Stimulated activated CD8-positive, alpha-beta memory T cell treated with anti-CD3 and anti-CD28 coated beads, Interleukin-15, amount 100 ng/mL, for 4 hours (primary cell): ENCODE measurements at places on chromosomes 13 and 19.
A peak's percentile ranks its signal among the peaks of the same experiment; 100 is the strongest.

- DNase-seq = no peak
These were observed 495.9 kb downstream of the GPC5 start for GRCh38 chr13:91894316-91894715.

GRCh38 chr19:15038294-15038693 lies 11.0 kb upstream of the CASP14 start:
- DNase-seq = no peak

- no peak for DNase-seq
These were observed 27.4 kb upstream of the F7 start for GRCh38 chr13:113077953-113078901.

- DNase-seq = no peak
These were observed 26.3 kb downstream of the BCAT2 start for GRCh38 chr19:48784527-48784926.

DNA sequence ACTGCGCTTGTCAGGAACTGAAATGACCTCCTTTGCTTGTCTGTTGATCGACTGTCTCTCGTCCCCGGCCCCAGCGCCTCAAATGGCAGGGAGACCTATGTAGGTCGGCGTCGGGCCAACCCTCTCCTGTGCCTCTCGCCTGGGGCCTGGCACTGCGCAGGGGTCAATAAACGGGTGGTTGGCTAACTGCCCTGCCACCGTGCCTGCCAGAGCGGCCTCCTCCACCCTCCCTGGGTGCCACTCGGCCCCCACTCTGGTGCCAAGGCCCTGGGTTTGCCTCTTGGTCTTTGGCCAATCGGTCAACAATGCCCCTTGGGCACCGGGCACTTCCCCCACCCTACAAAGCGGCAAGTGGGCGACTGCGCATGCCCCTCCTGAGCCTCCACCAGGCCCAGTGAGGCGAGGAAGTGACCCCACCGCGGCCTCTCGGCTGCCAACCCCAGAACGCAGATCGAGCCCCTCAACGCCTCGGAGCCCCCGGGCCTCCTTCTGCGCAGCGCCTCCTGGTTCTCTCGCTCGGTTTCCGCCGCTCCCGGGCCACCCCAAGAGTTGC lies 1.1 kb downstream of the KEAP1 start:
- no peak for DNase-seq

DNA sequence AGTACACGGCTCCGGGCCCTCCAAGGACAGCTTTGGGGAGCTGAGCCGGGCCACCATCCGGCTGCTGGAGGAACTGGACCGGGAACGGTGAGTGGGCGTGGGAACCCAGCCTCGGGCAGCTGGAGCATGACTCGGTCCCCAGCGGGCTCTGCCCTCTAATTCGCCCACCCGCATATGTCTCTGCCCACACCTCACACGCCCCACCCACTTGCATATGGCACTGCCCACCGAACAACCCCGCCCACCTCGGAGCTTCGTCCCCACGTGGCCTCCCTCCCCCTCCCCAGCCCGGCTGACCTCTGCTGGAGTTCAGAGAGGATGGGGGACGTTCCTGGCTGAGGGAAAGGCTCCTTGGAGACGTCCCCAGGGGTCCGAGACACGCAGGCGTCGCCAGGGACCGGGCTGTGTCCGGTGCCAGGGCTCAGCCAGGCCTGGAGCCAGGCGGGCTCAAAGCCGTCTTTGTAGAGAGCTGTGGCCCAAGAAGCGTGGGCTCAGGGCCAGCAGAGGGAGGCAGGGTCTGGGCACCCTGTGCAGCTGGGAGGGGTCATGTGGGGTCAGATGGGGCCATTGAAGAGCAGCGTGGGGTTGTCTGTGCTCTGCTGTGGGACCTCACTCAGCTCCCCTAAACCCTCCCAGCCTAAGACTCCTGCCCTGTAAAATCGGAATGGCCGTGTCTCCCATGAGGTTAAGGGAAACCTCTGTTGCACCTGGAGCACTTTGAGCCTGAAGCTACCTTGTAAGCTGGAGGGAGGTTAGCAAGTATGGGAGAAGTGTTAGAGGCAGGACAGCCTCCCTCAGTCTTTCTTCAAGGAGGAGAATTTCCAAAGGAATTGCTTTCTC lies 3.8 kb downstream of the APC2 start:
- no peak for DNase-seq

DNA sequence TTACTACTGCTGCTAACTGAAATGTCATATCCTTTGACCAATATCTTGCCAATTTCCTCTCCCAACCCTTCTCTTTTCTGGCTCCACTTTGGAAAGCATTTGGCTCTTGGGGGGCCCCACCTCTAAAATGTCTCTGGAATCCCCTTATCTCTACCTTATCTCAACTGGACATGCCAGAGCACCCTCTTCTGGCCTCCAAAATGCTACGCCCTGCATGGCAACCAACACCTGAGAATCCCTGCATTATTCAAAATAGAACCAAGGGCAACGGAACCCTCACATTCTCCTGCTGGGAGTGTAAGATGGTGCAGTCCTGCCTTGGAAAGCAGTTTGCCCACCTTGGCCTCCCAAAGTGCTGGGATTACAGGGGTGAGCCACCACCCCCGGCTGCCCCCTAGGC lies 35.3 kb downstream of the CERS4 start:
- no peak for DNase-seq

GRCh38 chr13:50712881-50713280 lies 130.6 kb downstream of the DLEU7 start:
- no peak for DNase-seq

- DNase-seq = no peak
These were observed 260.8 kb downstream of the DNAJC15 start for GRCh38 chr13:43284162-43284561.

GRCh38 chr13:21719463-21719862 lies 48.6 kb downstream of the FGF9 start:
- no peak for DNase-seq

GRCh38 chr19:58558623-58559274 lies 338 bp upstream of the UBE2M start:
- peak; percentile 99 for DNase-seq

- no peak for DNase-seq
These were observed 4.0 kb downstream of the MCF2L start for GRCh38 chr13:112972867-112973576.

DNA sequence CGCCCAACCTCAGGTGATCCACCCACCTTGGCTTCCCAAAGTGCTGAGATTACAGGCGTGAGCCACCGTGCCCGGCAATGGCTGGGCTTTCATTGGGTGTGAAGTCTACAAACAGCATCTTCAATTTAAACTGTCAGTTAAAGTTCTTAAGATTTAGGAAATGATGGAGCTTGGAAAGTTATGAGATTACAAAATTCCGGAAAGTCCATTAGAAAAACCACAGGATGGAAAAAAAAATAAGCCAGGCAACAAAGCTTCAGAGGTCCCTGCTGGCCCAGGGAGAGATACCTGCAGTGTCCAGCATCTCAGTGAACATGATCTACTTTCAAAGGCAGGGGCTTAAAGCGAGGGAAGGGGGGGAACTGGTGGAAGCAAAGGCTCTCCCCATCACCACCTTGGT lies 4.6 kb upstream of the ZNF587B start:
- DNase-seq = no peak

- DNase-seq = no peak
These were observed 106.4 kb downstream of the FGF14 start for GRCh38 chr13:102295316-102296048.

DNA sequence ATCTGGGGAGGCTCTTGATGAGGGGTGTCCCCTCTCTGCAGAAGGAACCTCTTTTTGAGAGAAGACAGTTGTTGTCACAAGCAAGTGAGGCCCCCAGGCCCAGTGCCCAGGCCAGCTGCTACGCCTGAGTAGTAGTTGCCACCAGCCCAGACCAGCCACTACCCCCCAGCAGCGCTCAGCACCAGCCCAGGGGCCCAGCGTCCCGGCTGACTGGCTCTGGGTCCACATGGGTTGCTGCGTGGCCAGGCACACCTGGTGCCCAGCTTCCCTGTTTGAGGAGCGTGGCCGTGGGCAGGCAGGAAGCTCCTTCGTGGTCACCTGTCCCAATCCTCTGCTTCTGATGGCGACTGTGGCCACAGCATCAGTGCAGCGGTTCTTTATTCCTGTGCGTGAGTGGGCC lies 84.7 kb downstream of the KDM4B start:
- no peak for DNase-seq

DNA sequence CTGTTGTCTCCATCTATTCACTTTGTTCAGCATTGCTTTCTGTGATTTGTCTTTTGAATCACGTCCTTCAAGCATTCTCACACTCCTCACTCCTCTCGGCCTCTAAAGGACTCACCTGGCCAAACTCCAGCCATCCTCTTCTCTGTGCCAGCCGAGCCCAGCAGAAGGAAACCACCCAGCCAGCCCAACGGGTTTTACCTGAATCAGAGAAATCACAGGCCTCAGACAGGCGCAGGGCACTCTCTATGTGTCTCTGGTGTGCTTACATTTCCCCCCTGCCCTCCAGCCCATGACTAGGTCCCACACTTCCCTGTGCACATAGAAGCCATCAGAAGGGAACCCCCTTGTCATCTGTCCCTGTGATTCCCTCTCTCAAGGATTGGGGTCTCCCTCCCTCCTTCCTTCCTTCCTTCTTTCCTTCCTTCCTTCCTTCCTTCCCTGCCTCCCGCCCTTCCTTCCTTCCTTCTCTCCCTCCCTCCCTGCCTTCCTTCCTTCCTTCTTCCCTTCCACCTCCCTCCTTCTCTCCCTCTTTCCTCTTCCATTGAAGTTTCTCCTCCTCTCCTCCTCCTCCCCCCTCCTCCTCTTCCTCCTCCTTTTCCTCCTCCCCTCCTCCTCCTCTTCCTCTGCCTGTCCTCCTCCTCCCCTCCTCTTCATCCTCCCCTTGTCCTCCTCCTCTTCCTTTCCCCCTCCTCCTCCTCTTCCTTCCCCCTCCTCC lies 8.8 kb upstream of the ZNF541 start:
- no peak for DNase-seq

GRCh38 chr19:49875857-49876421 lies 1.2 kb downstream of the AKT1S1 start:
- DNase-seq = peak; percentile 44

DNA sequence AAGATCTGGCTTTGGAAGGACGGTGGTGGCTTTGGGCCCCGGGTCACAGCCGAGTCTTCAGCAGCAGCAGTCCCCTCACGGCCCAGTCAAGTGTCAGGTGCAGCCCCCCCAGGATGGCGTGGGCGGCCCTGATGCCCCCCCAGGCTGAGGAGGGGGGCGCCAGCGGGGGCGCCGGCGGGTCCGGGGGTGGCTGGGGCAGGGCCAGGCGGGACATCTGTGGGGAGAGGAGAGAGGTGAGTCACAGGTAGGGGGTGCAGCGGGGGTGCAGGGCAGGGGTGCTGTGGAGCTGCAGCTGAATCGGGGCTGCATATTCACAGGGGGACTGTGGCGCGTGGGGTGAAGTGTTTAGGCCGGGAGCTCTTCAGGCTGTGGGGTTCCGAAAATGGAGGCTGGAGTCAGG lies 2.9 kb upstream of the GARIN5B start:
- DNase-seq = no peak

DNA sequence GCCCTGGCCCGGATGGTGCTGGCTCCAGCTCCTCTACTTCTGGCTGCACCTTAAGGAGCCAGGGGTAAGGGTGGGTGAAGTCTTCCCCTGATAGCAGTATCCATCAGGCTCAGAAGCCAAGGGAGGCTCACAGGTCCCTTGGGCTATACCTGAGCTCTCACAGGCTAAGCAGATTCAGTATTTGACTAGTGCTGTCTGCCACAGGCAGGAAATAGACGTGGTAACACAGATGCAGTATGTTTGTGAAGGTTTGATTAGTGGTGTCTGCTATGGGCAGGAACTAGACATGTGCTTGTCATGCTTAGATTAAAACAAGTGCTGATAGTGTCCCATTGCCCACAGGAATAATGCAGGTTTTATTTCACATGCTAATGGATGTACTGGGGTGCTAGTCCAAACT lies 4.0 kb downstream of the SYT5 start:
- DNase-seq = no peak

DNA sequence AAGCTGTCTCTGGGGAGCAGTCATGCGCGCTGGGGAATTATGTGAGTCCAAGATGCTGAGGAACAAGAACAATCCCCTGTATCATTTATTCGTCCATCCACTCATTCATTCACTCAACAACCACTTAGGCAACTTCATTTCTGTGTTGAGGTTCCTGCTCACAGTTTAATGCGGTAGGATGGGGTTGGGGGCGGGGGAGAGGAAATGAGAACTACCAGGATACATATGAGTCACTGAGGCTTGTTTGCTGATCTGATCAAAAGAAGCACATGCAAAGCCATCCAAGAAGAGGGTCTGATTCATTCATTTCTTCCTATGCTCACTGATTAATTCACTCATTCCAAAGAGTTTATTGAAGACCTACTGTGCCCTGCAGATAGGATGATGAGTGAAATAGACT lies 20.9 kb downstream of the ZNF536 start:
- no peak for DNase-seq

GRCh38 chr19:36100476-36100875 lies 10.5 kb upstream of the OVOL3 start:
- DNase-seq = no peak

- DNase-seq = no peak
These were observed 94.6 kb downstream of the KL start for GRCh38 chr13:33110713-33111413.

DNA sequence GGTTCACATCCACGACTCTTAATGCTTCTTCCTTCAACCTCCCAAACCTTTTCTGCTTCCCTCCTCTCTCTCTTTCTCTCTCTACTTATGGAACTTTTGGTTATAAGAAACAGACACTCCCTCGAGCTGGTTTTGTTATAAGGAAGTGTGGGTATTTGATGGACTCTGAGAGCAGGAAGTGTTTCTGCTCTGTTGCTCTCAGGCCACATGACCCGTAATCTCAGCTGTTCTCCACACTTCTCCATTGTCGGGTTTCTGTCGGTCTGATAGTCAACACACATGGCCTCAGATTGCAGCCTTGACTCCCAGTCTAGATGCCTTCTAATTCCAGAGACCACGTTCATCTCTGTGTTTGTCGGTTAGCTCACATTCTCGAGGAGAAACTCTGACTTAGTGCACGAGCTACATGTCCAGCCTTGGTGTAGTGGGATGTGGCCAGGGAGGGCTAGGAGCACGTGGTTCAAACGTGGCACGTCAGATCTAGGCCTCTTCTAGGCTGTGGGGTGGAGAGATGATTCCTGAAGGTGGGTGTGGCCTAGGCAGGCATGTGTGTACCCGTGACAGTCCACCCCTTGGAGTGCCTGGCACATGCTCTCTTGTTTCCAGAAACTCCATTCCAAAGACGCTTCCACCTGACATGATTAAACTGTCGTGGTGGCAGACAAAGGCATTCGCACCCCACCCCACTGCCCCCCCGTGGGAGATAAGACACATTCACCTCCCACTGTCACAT lies 26.3 kb downstream of the CNFN start:
- no peak for DNase-seq

DNA sequence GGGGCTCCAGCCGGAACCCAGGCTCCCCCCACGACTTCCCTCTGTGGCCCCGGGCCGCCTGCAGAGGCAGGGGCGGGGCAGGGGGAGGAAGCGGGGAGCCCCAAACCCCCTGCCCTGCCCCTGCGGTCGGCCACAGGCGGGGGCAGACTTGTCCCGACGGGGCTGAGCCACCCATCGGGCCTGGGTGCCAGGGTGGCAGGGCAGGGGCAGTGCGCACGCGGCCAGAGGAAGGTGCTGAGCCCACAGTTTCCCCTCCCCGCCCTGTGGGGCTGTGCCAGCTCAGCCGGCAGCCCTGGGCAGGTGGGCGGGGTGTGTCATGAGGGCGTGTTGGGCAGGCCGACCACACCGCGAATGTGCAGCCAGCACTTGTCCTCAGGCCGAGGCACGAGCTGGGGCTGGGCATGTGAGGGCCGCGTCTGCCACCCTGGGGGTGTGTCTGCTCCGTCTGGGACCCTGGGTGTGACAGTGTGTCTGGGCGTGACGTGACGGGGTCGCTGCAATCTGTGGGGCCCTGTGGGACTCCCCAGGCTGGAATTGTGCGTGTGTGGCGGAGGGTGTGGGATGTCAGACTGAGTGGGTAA lies 17.7 kb downstream of the CCDC97 start:
- DNase-seq = peak; percentile 86

GRCh38 chr19:40466219-40466984 lies 399 bp upstream of the SPTBN4 start:
- DNase-seq = peak; percentile 83

GRCh38 chr13:37878496-37878895 lies 8.9 kb upstream of the TRPC4 start:
- DNase-seq = no peak
